ENCODE measurements at places on chromosomes 11 and 22.

DNA sequence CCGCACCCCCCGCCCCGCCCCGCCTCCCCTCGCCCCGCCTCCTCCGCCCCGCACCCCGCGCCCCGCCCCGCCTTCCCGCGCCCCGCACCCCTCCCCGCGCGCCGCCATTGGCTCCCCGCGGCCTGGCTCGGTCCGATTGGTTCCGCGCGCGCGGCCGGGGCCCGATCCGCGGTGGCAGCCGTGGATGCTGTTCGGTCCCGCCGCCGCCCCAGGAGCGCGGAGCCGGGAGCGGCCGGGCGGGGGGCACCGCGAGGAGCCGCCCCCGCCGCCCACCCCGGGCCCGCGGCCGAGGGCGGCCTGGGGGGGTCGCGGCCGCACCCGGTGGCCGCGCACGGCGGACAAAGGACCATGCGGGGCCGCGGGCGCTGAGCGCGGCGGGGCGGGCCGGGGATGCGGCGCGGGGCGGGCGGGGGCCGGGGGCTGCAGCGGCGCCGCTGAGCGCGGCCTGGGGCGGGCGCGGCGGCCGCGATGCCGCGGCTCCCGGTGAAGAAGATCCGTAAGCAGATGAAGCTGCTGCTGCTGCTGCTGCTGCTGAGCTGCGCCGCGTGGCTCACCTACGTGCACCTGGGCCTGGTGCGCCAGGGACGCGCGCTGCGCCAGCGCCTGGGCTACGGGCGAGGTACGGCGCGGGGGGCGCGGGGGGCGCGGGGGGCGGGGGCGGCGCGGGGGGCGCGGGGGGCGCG, at the start of gene B4GALNT4:
B4GALNT4 (plus strand) TSS at position 164 of the 683 bp plus-strand sequence; CDS start at position 469, 305 bp downstream.
- peak; percentile 60 for DNase-seq

GRCh38 chr11:20022363-20023081, 137.8 kb downstream of the DBX1 start:
- DNase-seq, result peak; percentile 83

GRCh38 chr11:35303596-35304385, 115.6 kb downstream of the SLC1A2 start:
- peak; percentile 65 for DNase-seq

GRCh38 chr22:42397332-42398249, 34.6 kb downstream of the NFAM1 start:
- DNase-seq, result no peak

- DNase-seq, result no peak
Observed at GRCh38 chr11:77502346-77502905, 28.5 kb upstream of the PAK1 start.

DNA sequence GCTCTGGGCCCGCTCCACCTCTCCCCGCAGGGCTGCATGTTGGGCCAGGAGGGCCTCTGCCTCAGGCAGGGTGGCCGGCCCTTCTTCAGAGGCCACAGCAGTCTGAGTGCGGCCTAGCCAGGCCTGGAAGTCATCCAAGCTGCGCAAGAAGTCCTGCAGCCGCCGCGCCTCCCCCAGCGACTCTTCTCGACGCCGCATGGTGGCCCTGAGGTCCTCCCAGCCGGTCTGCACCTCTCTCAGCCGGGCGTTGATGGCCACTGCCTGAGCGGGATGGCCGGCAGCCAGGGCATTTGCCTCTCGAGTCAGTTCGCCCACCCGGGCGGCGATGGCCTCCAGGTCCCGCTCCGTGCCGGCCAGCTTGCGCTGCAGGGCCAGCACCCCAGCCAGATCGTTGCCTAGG, 23.1 kb upstream of the RBM4B start:
- no peak for DNase-seq

DNA sequence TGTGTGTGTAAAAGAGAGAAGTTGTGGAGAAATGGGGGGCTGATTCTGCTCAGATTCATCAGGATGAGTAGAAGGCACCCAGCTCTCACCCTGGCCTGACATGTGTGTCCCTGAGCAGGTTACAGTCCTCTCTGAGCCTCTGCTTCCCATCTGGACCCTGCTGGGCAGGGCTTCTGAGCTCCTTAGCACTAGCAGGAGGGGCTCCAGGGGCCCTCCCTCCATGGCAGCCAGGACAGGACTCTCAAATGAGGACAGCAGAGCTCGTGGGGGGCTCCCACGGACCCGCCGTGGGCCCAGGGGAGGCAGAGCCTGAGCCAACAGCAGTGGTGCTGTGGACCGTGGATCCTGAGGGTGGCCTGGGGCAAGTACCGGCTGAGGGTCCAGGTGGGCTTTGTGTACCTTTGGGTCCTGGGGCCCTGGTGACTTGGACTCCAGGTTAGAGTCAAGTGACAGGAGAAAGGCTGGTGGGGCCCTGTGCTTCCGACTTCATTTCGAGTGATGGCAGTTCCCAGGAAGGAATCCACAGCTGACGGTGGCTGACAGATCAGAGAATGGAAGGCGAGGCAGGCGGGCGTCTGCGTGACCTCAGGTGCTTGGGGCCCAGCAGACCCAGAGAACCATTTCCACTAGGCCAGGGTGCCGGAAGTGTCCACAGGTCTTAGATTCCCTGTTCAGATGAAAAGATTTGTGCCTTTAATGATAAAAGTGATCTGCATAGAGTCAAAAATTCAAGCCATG, 21.9 kb downstream of the NEAT1 start:
- DNase-seq, result peak; percentile 52

DNA sequence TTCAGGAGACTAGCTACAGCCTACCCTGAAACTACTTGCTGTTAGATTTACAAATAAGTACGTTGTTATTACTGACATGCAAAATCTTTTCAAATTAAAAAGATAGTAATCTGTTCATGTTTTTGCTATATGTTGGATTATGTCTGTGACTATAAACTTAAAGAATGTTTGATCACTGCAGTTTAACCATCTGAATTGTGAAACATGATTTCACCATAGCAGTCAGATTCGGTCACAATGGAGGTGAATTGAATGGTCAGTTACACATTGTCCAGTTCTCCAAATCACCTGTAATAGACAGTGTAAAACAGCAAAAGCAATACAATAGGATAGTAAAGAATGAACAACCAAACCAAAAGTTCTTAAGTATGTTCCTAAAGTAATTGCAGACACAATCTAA, 43.3 kb downstream of the CCDC83 start:
- DNase-seq, result no peak

DNA sequence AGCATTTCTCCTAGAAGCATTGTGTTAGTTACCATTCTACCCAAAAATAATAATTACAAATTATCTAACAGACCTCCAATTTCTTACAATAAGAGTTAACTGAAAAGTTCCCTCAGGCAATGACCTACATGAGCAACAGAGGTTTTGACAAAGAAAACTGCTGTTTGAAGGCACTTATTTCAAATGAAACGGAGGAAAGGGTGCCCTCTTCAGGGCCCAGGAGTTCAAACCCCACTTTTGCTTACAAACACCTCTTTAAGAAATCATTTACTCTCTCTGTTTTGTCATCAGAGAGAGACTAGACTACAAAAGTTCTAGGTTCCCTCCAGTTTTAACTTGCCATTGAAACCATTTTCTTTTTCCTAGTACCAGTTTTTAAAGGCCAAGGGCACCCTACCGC, 56.7 kb downstream of the AMBRA1 start:
- DNase-seq, result no peak

DNA sequence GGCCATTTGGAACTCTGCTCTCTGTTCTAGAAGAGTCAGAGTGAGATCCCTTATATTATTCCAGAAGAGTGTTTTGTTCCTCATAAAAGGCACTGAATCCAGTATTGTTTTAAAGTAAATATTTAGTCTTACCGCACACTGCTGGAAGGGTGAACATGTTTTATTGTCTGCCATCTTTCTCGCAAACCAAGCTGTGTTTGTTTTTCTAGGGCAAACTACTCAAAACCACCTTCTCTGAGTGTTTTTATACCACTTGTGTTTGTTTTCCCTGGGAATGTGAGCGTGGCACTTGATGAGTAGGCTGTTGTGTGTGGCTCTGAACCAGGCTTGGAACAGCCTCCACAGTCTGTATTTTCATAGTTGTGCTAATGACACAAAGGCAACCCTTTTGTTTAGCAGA, 89.8 kb downstream of the DBX1 start:
- no peak for DNase-seq

- no peak for DNase-seq
Observed at GRCh38 chr11:61062181-61062930, 39.9 kb upstream of the CD5 start.

DNA sequence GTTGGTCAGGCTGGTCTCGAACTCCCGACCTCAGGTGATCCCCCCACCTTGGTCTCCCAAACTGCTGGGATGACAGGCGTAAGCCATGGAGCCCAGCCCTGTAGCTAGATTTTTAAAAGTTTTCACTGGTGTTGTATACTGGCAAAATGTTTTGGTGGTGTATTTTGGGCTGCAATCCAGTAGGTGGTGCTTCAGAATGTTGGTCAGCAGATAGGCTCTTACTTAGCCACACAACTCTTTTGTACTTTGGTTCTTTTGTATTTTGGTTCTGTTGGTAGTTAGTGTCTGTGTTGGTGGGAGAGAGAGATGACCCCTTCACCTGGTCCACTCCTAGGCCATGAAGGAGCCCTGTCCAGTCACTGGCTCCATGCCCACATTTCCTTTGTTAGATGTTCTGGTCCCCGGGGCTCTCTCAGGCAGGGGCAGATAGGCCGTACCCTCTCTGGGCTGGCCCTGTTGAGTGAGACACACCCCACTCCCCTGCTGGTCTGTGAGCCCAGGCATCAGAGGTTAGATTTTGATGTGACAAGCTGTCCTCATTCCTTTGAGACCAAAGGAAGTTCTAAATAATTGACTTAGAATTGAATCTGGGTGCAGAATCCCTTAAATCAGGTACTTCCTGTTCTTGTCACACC, 123.8 kb downstream of the DDX10 start:
- DNase-seq, result peak; percentile 50

GRCh38 chr11:109597336-109597735, 175.3 kb downstream of the C11orf87 start:
- no peak for DNase-seq

- DNase-seq, result peak; percentile 61
Observed at GRCh38 chr11:102620818-102621561, 4.1 kb downstream of the MMP20 start.

DNA sequence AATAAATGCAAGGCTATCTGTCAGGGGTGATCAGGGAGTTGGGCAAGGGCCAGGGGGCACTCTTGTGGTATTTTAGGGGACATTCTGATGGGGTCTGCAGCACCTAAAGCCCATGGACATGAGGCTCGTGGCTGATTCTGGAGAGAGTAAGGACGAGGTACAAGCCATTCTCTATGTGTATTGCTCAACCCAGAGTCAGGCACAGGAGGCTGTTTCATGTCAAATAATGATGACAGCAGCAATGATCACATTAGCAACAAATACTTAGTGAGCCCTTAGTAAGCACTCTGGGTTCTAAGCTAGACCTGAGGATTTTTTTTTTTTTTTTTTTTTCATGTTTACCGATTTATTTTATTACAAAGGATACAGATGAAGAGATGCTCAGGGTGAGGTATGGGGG, 83.5 kb upstream of the THY1 start:
- DNase-seq, result no peak

DNA sequence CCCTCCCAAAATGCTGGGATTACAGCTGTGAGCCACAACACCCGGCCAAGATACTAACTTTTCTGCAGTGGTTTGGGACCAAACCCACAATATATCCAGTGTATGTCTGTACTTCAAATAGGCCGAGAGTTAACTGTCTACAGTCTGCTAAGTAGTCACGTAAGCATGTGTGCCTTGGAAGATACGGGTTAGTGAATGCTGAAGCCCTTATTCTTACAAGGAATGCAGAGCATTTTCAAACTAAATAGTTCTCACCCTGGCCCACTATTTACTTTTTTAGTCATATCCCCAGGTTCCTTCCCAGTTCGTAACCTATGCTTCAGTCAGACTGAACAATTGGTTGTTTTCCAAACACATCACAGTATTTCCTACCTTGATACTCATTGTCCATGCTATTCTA, 176.0 kb downstream of the WNT11 start:
- DNase-seq, result peak; percentile 69

DNA sequence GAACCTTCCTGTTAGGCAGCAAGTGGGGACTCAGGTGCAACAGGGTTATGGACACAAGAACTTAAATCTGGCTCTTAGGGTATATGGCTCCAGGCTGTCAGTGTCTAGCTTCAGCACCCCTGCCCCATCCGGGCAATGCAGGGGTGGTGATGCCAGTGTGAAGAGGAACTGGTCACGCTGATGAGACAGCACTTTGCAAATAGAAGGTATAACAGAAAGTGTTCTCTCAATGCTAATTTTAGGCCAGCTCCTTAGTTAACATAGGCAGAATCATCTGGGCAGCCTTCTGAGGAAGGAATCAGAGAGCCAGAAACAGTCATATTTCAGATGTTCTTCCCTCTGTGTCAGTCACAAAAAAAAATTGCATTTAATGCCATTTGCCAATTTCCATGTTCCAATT, 41.2 kb downstream of the SYT9 start:
- no peak for DNase-seq

GRCh38 chr11:75734491-75735180, 17.0 kb downstream of the MOGAT2 start:
- no peak for DNase-seq

- DNase-seq, result no peak
Observed at GRCh38 chr11:33211153-33211552, 46.0 kb upstream of the HIPK3 start.

GRCh38 chr22:24878969-24879368, 67.5 kb downstream of the LHFPL7 start:
- no peak for DNase-seq

- DNase-seq, result peak; percentile 62
Observed at GRCh38 chr11:34185926-34186841, 80.8 kb downstream of the NAT10 start.

DNA sequence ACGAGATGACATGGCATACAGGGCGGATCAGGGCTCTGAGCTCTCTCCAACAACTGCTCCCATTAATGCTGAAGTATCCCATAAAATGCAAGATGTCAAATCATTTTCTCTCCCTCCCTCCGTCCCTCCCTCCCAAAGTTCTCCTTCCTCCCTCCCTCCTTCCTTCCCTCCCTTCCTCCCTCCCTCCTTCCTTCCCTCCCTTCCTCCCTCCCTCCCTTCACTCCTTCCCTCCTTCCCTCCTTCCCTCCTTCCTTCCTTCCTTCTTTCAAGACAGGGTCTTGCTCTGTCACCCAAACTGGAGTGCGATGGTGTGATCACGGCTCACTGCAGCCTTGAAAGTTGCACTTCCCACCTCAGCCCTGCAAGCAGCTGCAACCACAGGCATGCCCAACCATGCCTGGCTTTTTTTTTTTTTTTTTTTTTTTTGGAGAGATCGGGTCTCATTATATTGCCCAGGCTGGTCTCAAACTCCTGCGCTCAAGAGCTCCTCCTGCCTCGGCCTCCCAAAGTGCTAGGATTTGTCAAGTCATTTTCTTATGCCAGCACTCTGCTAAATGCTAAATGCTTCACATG, 38.2 kb downstream of the TXN2 start:
- no peak for DNase-seq

GRCh38 chr11:106983991-106984390, 34.3 kb downstream of the GUCY1A2 start:
- DNase-seq, result no peak

- no peak for DNase-seq
Observed at GRCh38 chr11:90818196-90818745, 595.4 kb upstream of the CHORDC1 start.

DNA sequence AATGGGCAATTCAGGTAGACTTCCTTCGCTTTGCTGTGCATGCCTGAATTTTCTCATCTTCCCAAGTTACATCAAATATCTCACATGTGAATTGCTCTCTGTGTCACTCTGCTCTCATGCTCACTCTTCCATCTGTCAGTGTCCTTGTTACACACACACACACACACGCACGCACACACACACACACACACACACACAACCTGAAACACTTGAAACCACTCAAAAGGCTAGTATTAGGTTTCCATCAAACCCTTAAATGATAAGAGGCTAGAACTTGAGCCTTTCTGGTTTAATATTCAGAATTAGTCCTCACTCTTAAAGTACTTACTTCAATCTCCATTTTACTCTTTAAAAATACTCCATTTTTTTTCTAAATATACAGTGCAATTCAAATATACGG, 282.4 kb downstream of the C11orf87 start:
- DNase-seq, result no peak
